Left renal pelvis (tissue), 4 donors: ENCODE measurements at places on chromosomes 12 and 14. TPM values are rescaled to one million over a fixed set of nuclear protein-coding genes. Genes with fewer than 3 reads are reported as not detected.

GRCh38 chr12:131077931-131078391 lies 124.3 kb downstream of the ADGRD1 start:
- DNase-seq = no peak

DNA sequence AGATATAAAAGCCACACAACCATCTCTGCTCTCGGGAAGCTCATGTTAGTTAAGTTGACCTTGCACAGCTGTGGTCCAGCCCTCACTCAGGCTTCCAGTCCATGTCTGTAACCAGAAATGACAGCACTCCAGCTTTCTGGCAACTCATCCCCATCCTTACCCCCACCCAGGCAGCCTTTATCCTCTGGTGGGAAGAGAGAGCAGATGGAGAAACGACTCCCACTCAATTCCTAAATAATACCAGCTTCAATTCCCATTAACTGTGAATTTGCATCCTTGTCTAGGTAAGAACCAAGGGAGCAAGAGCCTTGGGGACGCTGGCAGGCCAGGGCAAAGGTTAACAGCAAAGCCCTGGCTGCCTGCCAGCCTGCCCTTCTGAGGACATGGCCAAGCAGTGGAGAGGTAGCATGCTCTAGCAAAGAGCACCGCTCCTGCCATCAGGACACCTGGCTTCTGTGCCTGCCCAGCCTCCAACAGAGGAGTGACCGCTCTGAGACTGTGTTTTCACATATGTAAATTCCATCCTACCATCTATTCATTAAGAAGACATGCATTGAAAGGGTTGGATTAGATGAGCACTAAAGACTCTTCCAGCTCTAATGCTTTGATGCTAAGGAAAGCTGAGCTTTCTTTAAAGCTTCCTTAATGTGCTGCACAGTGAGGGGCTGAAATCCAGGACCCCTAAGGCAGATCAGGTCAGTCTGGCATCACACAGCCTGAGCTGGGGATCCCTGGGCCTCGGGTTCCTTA lies 236.1 kb downstream of the GRIN2B start:
- no peak for DNase-seq

DNA sequence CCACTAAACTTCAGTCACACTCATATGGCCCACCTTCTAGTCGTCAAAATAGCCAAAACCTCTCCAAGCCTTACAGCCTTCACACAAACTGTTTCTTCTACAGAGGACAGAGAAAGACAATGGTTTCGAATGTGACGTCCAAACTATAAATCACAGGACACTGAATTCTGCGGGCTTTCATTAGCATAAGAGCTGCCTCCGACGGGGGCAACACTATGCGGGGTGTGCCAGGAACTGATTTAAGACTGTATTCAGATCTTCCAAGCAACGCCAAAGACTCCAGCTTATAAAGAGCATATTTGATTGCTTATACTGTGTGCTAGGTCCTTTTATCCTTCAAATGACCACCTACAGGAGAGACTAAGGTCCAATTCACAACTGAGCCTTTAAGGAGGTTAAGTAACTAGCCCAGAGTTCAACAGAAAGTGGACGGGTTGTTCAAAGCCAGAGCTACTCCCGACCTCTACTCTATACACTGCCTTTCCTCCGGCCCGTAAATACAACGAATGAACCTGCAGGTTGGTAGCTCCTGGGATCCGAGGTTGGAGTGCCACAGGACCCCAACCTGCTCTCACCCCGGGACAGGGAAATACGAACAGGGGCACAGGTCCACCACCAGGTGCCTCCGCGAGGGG lies 575 bp downstream of the L2HGDH start:
- no peak for DNase-seq

Gene NIN
- 33.3 TPM for polyA plus RNA-seq

Gene POLE
- 52.5 TPM for polyA plus RNA-seq

Gene FBRSL1
- 36.3 TPM for polyA plus RNA-seq
